Occipital lobe (tissue), 3 donors: ENCODE measurements at places on chromosomes 3 and 15.

- DNase-seq, result no peak
Observed at GRCh38 chr15:83854321-83854720, 200.4 kb downstream of the ADAMTSL3 start.

DNA sequence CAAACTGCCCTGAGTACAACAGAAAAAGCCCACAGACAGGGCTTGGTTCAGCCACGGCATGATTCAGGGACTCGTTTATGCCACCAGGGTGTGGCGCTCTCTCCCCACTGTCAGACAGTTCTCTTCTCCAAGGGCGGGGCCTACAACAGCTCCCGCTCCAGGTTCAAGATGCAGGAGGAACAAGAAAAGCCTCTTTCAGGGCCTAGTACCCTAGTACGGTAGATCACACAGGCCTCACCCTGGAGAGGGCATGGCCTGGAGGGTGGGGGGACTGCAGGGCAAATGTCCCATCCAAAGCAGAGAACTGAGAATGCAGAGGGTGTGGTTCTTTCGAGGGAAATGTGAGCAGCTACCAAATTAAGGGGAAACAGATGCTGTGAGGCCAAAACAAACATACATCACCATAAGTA, 12.0 kb downstream of the MESD start:
- peak; percentile 32 for DNase-seq

DNA sequence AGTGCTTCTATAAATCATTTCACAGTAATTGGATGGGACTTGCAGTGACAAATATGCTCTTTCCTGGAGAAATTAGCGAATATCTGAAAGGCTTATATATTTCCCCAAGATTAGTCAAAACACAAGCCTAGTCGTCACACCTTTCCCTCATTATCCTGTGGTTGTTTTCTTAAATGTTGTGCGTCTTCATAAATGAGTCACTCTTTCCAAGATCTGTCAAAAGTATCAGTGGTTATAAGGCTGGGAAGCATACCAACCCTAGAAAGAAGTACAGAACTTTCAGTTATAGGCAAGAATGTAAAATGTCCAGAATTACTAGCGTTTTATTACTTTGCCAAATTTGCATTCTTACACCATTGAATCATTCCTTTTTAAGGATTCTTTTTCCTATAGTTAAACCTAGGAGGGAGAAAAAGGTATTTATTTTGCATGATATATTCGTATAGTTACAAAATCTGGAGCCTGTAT, 33.6 kb downstream of the TMEM212 start:
- DNase-seq, result no peak

DNA sequence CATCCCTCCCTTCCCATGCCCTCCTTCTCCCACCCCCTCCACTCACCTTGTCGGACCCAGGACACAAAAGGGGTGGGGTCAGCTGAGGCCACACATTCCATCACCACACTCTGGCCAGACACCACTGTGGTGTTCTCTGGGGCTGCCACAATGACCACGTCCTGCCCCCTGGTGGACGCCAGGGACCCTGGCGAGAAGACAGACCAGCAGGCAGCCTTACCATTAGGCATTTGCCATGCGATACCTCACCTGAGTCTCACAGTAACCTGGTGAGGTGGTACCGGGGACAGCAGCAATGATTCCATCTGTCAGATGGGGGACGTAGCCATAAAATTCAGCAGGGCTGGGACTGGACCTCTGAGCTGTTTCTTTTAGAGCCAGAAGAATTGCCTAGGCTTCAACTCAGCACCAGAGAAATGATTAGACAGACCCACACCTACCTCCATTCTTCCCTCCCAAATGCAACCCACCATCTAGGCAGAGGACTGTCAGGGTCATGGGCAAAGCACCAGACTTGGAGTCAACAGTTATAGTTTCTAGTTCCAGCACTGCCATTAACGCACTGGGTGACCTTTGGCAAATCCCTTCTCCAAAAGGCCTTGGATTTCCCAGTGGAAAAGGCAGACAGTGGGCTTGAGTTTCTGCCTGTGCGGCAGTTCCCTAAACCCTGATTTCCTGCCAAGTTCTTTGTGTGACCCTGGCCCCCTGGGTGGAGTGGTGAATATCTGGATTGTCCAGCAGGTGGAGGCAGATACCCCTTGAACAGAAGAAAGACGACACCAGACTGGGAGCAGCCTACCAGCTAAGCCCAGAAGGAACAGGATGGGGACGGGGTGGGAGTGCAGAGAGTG, 21.8 kb downstream of the IGDCC4 start:
- DNase-seq, result no peak

DNA sequence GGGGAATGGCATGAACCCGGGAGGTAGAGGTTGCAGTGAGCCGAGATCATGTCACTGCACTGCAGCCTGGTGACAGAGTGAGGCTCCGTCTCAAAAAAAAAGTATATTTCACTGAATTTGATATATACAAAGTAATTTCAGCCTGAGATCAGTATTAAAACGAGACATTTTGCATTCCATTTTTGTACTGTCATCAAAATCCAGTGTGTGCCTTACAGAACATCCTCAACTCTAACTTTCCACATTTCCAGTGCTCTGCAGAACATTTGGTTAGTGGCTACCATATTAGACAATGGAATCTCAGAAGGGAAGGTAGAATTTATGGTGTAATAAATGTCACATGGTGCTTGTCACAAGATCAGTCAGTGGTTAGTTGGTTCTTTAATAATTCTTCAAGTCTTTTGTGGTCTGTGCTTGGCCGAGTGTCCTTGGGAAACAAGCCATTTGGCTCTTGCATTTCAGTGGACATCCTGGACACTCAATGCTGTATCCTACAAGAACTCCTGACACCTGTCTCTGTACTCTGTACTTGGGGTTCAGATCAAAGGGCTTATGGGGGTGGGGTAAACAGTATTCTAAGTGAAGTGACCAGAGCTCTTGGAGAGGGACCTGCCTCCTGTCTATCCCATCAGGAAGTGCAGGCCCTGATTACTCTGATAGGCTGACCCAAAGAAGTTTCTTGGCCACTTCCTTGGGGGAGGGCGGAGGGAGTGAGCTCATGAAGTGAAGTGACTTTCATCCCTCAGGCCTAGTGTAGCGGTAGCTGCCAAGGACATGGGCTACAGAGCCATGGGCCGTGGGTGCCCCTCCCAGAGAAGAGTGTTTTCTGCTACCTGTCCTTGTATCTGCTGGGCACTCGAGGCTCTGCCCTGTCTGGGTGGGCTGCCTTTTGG, 3.7 kb downstream of the ACVR2B start:
- no peak for DNase-seq

- no peak for DNase-seq
Observed at GRCh38 chr15:61447981-61448380, 218.9 kb upstream of the RORA start.

DNA sequence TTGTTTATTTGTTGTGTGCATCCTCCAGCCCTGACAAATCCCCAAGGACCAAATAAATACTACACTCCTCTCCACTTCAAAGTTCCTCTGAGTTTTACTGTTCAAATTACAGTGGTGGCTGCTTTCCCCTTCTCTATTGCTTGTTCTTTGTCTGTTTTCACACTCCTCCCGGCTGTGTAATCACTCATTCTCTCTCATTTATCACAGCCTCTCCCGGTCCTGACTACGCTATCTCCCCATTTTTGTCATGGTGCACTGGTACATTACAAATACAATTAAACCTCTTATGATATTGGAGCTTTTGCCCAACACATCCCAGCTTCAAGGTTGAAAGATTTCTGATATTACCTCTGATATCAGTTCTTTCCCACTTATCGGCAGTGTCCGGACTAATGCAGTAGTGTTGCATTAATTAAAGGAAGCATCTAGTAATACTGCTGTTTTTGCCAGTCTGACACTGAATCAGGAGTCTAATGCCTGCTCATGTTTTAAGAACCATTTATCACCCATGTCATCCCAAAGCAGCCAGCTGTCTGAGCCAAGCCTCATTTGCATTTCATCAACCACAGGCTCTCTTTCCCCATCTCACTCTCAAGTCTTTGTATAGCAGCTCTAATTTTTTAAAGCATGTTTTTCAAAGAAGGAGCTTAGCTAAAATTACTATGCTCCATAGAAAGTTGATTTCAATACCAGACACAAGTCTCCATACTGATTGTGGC, 740.5 kb downstream of the ROBO2 start:
- no peak for DNase-seq

GRCh38 chr15:80679167-80679803, 15.8 kb upstream of the ABHD17C start:
- no peak for DNase-seq

DNA sequence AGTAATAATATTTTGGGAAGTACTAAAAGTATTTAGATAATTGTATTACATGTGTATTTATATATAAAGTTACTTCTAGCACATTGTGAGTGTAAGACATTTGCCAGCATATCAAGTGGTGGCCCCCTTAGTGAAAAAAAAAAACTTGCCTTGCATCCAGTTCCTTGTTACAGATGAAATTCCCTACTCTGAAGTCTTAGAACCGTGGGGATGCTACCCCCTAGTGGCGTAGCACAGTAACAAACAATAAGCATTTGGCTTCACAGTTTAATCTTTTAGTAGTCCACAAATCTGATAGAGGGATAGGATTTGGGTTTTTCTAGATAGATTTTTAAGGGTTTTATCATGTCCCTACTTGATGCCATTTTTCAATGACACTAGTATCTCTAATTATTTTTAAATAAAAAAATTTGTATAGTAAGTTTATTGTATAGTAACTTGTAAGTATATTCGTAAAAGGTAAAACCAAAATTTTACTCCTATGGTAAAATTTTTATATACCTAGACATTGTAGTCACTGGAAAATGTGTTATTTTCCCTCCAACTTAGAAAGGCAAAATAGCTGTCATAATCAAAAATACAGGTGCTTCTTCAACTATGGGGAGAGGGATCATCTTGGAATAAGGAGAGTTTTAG, 14.3 kb downstream of the SMC4 start:
- peak; percentile 35 for DNase-seq

DNA sequence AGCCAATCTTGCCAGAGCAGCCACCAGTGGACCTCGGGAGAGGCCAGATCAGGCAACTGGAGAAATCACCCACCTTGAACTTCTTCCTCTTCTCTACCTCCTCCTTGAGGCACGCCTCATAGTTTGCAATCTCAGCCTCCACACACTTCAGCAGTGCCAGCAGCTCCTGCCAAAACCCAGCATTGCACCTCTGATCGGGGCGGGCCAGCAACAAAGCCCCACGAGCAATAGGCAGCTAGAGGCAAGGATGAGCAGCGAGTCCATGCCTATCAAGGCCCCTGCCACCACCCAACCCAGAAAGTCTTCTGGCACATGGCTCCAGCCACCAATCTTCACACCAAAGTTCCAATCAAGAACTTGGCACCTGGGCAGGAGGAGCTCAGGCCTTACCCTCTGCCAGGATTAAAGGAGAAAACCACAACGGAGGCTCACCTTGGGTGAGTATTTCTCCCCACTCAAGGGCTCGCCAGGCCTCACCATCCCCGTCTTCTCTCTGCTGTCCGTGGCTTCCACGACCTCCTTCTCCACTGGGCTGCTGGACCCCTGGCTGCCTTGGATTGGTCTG, 42.1 kb downstream of the SEMA3G start:
- no peak for DNase-seq
